Epithelial cell of esophagus (primary cell): ENCODE measurements at places on chromosomes 5 and 9.

DNA sequence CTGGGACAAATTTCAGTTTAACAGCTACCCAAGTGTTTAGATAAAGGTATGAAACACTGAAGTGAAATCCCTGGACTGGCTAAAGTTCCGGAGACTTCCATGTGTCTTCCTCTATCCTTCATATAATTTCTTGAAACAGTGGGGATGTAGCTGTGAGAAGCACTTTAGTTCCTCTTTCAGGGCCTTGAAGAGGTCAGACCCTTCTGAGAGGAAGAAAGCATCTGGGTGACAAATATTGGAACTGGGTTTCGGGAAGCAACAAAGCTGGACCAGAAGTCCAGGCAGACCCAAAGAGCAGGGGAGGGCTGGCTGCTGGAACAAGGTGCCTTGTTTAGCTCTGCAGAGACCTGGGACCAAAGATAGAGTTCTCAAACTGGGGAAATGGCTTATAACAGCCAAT lies 75.4 kb upstream of the ZFAND5 start:
- DNase-seq: no peak

GRCh38 chr5:10306806-10307205 lies 896 bp downstream of the CMBL start:
- no peak for DNase-seq

- DNase-seq: no peak
These were observed 225.0 kb upstream of the ANKRD55 start for GRCh38 chr5:56457887-56458812.

DNA sequence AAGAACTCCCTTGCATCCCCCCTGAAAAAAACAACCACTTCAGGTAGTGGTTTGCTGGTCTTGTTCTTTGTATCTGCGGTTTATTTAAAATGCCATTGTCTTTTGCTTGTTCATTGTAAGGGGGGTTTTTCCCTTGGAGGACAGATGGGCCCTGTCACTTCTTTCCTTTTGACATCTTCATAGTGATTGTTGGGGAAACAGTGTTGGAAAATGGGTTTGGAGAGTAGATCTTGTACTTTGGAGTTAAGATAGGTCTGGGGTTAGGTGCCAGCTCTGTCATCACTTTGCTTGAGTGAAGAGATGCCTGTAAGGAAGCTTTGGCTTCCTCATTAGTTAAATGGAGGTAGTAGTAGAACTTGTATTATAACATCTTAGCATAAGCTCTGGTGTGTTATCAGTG lies 112.4 kb downstream of the KDM4C start:
- no peak for DNase-seq

- no peak for DNase-seq
These were observed 1088.6 kb downstream of the MAT2B start for GRCh38 chr5:164593982-164594381.

- DNase-seq: no peak
These were observed 69.5 kb downstream of the ZNF354C start for GRCh38 chr5:179129607-179130071.

- no peak for DNase-seq
These were observed 77.8 kb downstream of the BAAT start for GRCh38 chr9:101307051-101307450.

DNA sequence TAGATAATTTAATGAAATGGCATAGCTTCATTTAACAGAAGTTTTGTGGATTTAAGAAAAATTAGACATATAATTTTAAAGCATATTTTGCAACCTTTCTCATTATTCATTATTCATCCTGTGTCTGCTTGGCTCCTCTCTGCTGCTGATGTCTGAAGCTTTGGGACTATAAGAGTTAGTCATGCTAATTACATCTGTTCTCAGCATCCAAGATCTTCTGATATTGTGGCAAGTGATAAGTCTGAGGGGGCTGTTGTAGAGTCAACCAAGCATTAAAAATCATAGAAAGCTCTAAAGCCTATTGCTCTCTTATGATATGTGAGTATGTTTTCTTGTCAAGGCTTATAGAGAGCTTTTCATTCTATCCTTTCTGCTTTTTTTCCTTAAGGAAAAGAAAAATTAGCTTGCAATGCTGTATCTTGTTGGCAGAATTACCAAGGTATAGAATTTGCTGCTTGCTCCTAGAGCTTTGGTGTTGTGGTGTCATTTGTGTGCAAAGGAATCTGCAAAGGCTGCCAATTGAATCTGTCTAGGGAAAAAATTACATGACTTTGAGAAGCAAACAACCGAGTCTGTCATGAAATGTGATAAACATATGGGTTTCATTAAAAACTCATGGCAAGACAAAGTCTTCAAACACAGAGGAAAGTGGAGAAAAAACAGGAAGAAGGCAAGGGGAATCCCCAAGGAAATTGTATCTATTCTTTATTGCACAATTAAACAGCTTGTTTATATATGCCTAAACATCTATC lies 156.1 kb upstream of the DAB2 start:
- DNase-seq: peak; percentile 2

DNA sequence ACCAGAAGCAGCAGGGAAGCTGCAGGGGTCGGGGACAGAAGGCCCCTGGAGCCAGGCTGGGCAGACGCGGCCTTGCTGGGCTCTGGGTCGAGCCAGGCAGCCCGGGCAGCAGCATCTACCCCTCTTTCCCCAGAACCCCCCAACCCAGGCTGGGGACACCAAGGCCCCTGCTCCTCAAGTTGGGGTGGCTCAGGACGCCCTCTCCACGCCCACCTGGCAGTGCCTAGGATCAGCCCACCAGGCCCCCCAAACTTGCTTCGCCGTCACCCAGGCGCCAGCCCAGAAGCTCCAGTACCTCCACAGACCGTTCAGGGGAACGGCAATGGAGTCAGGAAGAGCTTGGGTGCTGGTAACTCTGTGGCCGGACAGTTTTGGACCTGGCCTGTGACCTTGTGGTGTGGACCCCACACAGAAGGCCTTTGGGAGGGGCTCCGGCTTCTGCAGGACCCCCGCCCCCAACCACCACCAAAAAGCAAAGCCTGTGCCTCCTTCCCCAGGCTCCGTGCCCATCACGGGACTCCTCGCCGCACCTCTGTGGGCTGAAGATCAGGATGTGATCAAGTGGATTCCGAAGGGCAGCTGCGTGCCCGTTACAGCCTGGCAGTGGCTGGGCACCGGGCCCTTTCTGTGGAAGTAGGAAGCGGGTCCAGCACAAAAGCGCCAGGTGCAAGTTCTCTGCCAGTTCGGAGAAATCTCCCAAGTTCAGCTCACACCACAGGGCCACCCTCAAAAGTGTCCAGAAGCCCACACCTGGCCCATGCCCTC lies 2.1 kb downstream of the SLC12A7 start:
- DNase-seq: no peak

DNA sequence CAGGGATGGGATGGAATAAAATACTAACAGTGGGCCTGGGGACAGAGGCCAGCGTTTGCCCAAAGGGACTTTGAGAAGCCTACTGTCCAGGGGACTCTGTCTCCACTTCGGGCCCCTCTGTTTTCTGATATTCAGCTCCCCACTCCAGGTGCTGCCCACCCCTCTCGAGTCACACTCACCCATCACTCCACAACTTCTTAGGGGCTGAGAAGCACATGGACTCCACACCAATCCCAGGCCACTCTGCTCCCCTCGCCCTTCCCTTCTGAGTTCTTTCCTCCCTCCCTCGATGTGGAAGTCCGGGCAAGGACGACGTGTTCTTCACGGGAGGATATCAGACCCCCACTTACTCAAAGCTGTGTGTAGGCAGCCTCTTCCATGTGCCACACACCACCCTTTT lies 124.5 kb downstream of the BARX1 start:
- DNase-seq: no peak

- DNase-seq: no peak
These were observed 69.9 kb downstream of the EHMT1 start for GRCh38 chr9:137688725-137689124.

DNA sequence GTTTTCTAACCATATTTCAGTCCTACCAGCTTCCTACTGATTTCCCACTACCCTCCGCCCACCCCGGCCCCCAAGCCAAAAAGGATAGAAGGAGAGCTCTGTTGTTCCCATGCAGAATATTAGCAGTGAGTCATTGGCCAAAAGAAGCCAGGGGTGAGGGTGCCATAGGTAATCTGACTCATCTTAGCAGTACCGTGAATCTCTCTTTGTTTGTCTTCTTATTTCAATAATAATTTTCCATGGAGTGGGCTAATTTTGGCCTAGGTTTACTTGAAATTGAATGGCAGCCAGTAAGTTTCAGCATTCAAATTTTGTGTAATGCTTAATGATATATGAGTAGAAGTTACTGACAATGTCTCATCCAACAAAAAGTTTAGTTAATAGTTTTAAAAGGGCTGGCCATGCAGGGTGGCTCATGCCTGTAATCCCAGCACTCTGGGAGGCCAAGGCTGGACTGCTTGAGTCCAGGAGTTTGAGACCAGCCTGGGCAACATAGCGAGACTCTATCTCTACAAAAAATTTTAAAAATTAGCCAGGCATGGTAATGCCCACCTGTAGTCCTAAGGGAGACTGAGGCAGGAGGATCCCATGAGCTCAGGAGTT lies 74.2 kb downstream of the C9orf152 start:
- peak; percentile 78 for DNase-seq

GRCh38 chr9:124551472-124552272 lies 44.5 kb upstream of the NR5A1 start:
- DNase-seq: peak; percentile 58

DNA sequence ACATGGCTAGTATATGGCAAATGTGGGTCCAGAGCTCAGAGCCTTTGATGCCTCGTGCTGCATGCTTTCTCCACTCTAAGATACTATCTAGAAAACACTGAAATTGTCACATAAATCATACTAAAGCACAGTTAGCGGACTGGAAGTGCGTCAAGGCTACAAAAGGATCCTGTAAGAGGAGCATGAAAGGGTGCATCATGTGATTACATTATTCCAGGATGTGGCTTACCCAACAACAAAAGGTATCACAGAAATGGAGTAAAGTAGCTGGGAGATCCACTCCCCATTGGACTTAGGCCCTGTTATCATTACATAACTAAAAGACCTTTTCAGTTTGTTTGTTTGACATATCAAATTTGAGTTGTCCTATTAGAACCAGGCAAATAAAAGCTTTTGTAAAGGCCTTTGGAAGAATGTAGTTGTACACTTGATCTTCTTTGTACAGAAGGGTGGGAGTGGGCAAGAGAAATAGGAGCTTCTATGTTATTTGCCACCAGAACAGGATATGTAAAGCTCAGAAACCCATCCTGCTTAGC lies 6.9 kb downstream of the SLC31A1 start:
- no peak for DNase-seq

DNA sequence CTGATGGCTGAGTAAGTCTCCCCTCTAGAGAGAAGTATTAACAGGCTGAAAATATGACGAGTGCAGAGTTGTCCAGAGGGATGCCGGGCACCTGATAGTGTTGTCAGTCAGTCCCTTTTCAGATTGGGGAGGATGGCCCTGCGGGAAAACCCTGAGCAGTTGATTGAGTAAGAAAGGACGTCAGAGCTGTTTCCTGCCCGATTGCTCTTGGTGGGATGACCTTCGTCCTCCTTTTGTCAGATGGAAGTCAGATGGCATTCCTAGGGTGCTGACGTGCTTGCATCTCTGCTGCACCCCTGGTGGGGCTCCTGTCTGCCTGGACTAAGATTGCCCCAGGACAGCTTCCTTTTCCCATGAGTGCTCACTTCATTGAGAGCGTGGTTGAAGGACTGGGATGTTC lies 9.8 kb downstream of the ZNF354B start:
- no peak for DNase-seq

GRCh38 chr5:25891691-25892090 lies 1146.7 kb downstream of the CDH9 start:
- no peak for DNase-seq

DNA sequence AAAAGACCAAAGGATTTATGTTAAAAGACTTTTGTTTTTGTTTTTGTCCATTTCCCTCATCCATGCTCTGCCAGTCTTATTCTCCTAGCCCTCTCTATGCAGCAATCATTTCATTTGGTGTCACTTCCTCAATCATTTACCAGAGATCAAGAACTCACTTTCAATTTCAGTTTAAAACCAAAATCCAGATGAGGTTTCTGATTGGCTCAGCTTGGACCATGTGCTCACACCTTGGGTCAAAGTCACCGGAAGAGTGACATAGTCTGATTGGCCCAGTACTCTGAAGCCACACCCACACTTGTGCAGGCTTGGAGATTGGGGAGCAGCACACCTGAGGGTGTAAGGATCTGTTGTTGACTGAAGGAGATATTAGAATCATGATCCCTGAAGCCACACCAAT lies 79.6 kb downstream of the TLR4 start:
- no peak for DNase-seq

DNA sequence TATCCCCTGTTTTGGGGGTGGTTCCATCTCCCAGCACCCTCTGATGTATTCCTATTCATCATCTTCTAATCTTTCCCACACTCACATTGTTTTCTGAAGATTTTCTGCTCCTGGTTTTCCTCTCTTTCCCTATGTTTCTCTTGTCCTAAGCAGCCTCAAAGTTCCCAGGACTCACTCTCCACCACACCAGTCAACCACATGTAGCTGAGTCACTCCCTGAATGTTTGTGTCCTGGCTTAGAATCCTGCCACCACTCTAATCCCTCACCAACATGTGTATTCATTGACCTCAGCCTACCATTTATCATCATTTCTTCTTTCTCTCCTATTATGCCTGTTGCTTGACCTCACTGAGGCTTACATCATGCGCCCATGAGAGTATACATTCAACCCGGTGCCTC lies 282.4 kb upstream of the ADAMTS16 start:
- DNase-seq: no peak

- DNase-seq: no peak
These were observed 96.0 kb upstream of the SLC44A1 start for GRCh38 chr9:105148328-105149006.

DNA sequence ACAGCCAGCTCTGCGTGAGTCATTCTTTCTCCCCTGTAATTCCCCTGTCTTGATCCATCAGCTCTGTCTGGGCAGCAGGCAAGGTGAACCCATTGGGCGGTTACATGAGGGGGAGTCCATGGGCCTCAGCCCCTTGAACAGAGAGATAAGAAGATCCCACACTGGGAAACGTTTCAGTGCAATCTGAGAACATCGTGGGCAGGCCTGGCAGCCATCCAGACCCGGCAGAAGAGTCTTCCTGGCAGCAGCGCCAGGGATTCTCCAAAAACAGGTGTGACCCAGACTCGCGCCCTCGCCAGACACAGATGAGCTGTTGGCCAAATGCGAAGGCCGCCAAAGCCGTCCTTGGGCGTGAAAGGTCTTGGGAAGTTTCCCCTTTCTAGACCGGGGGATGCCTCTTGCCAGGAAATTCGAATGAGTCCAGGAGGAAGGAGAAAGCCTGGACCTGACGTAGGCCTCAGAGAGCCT lies 6.4 kb upstream of the SLC12A7 start:
- peak; percentile 16 for DNase-seq

DNA sequence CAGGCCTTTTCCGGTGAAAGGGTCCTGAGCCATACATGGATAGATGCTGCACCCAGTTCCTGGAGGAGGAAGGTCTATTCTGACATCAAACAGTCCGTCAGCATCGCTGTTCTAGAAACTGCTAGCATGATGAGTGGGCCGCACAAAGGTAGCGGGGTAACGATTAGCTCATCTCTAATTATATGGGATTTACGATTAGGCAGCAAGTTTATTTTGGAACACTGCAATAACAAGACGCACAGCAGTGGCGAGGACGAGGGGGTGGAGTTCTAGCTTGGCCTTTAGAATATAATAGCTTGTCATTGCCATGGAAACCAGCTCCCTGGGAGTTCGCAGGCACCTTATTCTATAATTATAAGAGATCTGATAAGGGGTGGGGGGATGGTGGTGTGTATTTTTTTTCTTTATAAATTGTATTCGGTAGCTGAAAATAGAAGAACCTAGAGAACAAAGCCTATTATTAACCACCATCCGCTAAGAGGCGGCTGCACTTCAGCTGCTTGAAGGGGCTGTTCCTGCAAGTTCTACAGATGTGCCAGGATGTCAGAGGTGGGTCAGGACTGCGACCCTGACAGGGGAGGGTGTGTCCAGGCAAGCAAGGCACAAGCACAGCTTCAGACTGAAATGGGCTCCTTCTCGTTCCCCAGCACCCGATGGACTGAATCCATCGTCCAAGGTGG lies 311.0 kb downstream of the AGTPBP1 start:
- DNase-seq: no peak

GRCh38 chr9:87499424-87500017 lies 1.9 kb downstream of the DAPK1 start:
- DNase-seq: no peak
